Omental fat pad (tissue), 4 donors: ENCODE measurements at places on chromosomes 7 and 10.
A peak's percentile ranks its signal among the peaks of the same experiment; 100 is the strongest.

- DNase-seq = no peak
These were observed 114.4 kb upstream of the NANOS1 start for GRCh38 chr10:118915161-118915560.

GRCh38 chr10:88992921-88993524, 2.4 kb downstream of the FAS start:
- DNase-seq = no peak

- DNase-seq = no peak
These were observed 225.3 kb downstream of the PTEN start for GRCh38 chr10:88088441-88089340.

GRCh38 chr7:139830292-139830691, 1.2 kb downstream of the TBXAS1 start:
- DNase-seq = no peak

DNA sequence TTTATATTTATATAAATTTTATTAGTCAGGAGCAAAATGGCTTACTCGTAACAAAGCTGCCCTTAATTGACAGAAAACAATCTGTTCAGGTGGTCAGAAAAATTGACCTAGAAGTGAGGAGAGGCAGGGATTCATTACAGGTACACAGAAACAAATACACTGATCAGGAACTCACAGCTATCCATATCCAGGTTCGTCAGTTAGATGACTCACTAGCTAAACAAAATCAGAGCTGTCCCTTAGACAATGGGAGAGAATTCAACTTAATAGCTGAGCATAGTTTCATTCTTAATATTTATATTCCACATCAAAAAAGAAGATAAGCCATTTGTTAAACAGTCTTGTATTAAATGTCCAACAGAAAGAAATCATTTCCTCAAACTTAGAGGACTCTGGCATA, 41.7 kb downstream of the HYCC1 start:
- no peak for DNase-seq

DNA sequence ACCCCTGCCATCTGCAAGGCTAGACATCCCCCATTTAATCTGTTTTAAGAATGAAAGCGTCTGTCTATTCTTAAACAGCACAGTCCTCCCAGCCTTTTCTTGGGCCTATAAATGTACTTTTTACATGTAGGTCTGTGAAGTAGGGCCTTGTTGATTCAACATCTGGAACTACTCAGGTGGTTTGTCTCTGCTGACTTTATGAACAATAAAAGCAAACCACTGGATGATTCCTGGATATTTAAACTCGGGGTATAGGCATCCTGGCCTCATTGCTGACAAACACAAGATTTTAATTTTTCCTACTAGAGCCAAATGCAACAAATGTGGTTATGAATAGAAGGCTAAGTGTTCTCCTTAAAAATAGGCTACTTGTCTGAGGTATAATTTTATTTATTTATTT, 198.3 kb downstream of the WDR11 start:
- no peak for DNase-seq

DNA sequence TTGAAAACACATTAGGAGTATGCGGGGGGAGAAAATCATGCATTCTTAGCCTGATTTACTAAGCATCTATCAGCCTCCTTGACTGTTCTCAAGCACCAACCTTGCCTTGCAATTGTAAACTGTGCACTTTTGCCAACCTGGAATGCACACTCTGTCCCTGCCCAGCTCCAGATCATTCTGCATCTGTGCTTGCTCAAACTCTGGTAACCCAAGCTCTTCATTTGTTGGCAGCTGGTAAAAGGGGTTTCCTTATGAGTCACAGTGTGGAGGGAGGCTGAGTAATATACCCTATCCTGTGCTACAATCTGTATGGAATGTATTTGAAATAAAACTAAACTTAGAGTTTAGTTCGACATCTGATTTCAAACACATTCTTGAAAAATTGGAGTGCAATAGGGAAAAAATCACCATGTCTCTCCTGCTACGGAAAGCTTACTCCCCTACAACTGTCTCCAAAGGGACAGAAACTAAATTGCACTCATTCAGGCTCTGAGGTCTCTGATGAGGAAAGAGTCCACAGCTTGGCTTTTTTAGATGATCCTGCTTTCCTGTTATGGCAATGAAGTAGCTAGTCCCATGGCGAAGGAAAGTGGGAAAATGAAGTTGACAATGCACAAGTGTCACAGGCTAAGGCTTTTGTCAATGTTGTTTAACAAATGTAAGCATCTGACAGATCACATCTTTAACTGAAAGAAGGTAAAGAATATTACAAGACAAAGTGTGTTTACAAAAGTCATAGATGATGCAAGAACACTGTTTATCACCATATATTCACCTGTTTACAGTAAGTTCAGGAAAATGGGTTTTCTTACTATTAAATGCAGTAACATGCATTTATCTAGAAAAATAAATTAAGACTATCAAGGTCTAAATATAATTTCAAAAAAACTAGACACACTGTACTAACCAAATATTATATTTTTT, 61.9 kb downstream of the TES start:
- DNase-seq = no peak

- no peak for DNase-seq
These were observed 44.1 kb upstream of the PARD3 start for GRCh38 chr10:34859170-34859569.

DNA sequence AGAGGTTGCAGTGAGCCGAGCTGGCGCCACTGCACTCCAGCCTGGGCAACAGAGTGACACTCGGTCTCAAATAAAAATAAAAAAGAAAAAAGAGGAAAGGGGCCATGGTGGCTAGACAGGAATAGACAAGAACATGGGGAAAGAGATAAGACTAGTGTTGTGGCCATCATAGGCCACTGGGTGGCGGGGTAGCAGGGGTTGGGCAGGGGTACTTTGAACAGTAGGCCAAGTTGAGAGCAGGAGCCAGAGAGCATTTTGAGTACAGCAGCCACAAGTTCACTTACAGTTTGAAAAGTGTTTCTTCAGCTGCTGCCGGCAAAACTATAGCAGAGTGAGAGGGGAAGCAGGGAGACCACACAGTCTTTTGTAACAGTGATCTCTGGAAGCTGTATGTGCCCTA, 656.0 kb downstream of the CNTNAP2 start:
- DNase-seq = no peak

GRCh38 chr7:46651070-46651469, 730.0 kb upstream of the IGFBP3 start:
- no peak for DNase-seq

- no peak for DNase-seq
These were observed 70.5 kb downstream of the ZNF22 start for GRCh38 chr10:45071043-45071813.

DNA sequence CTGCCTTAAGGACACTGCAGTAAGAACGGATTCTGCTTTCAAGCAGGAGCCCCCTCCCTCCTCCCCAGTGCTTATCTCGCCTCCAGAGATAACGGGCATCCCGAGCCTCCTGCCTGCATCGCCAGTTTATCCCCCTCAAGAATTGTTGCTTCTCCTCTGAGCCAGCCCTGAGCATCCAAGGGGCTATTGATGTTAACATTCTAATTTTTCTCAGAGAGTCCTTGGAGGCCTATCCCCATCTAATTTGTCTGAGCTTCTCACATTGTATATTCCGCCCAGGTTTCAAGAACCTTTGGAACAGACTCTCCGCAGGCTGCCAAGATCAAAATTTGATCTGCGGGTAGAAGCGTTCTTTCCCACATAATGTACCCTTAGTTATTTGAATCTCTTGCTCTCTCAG, 180.0 kb downstream of the GFRA1 start:
- no peak for DNase-seq

GRCh38 chr10:46077731-46078413, 31.8 kb upstream of the MSMB start:
- no peak for DNase-seq

DNA sequence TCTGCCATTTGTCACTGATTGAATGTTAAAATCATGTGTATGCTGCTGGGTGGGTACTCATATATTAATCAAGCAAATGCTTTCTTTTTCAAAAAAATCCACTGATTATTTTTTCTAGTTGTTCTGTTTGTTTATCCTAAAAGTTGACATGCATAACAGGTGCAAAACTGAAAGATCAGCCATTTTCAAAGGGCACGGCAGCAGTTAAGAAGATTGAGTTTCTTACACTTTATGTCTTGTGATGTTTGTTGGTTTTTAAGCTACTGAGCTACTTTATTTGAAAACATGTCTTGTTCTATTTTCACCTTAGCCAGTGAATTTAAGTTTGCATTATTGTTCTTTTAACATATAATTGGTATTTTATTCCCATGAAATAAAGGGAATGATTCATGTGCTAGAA, 45.8 kb downstream of the PPP1R3A start:
- DNase-seq = no peak

DNA sequence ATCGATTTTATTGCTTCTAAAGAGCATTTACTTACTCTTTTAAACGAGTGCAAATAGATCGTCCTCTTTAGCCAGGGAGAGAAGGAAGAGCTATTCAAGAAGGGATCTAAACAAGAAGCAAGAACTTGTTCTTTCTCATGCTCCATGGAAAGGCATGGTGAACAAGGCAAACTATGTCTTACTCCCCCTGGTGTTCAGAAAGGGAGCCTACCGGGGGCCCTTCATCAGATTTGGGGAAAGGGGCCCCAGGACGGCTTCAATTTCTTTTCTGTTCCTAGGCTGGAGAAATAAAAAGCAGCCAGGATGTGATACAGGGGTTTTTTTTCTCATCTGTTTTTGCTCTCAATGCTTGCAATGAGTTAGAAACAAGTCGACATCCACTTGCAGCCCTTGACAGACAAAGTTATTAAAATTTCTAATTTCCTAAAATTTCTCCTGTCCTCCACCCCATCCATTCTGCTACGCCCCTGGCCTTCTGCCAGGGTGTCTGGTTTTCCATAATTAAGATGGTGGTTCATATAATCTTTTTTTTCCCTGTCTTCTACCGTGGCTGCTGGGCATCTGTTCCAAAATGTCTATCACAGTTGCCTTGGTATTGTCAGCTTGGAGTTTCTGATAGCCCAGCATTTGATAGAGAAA, 214.4 kb downstream of the CREB5 start:
- no peak for DNase-seq

GRCh38 chr7:96596120-96596826, 113.4 kb downstream of the SEM1 start:
- DNase-seq = no peak

DNA sequence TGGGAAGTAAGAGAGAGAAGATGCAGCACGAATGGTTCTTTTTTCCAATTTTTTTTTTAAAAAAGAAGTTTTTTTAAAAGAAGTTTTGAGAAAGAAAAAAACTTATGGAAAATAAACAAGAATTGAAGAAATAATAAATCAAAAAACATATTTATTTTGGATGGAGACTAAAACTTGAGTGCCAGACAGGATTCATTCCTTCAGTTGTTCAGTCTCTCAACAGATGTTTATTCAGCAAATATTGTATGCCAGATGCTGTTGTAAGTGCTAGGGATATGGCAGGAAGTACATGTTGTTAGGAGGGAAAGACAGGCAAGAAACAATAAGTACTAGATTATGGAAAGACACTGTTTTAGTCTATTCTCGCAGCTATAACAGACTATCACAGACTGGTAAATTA, 750.7 kb upstream of the PHF14 start:
- no peak for DNase-seq

DNA sequence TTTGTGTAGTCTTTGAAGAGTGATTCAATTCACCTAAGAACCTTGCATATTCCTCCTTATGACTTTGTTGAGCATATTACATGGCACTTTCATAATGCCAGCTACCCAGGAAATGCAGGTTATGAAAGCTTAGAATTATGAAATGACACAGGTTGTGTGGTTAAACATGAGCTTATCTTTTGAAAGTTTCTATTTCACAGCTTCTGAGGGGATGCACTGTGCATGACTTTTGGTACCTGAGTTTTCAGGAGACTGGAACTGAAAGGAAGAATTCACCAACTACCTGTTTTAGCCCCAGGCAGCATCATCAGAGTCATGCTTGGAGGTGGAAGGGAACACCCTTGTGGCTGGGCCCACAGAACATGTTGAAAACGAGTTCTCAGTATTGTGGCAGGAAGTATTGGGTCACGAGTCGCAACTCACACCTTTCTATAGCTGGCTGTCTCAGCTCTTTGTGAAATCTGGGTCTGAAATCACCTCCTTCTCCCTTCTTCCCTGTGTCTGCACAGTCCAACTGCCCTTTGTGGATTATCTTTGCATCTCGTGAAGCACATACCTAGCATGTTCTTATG, 228.2 kb downstream of the PTEN start:
- no peak for DNase-seq

- no peak for DNase-seq
These were observed 83.8 kb upstream of the NRP1 start for GRCh38 chr10:33418301-33418700.

DNA sequence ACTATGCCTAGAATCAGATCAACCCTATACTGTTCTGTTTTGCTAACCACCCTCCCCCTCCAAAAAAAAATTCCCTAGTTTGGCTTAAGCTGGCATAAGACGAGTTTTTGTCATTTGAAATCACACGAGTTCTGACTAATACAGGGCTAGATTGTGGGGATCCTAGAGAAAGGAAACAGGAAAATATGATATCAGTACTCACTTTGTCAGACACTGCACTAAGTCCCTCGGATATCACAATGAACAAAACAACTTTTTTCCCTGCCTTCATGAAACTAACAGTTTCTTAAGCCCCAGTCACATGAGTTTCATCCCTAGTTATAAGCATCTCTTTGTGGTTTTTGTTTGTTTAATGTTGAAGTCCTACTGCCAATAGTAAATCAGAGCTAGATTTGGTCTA, 118.5 kb downstream of the ITGB8 start:
- no peak for DNase-seq

DNA sequence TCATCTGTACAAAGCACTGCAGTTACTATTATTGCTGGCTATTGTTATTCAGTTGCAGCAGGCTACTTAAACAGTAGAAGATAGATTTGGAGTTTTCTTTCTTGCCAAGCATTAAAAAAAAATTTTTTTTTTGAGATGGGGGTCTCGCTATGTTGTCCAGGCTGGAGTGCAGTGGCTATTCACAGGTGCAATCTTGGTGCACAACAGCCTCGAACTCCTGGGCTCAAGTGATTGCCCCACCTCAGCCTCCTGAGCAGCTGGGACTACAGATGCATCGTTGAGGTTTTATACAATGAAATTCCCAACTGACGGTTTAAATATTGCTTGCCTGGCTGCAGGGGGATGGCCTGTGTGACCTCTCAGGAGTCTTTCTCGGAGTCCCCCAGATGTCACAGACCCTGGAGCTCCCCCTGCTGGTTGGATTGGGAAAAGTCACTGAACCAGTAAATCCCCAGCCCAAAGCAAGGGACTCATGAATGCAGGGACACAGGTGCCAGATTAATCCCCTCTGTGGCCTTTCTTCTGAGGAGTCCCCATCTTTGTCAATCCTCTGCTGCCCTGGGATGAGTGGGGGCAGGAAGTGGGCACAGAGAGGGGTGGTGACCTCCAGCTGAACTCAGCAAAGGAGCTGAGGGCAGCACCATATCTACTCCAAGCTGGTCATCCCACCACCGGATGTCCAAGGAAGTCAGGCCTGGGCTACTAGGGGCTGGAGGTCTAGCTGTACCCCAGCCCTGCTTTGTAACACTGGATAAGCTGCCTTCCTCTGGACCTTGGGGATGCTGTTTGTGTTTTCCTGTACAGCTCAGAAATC, 149.6 kb downstream of the C10orf105 start:
- DNase-seq = peak; percentile 97

- DNase-seq = no peak
These were observed 90.3 kb downstream of the TMEM168 start for GRCh38 chr7:112699725-112700513.

GRCh38 chr10:103605359-103606096, 112.0 kb downstream of the NEURL1 start:
- DNase-seq = peak; percentile 42
